ENCODE measurements at places on chromosomes 11 and 22.

- DNase-seq: no peak
Measured at GRCh38 chr11:27998552-27998951, 109.4 kb downstream of the KIF18A start.

DNA sequence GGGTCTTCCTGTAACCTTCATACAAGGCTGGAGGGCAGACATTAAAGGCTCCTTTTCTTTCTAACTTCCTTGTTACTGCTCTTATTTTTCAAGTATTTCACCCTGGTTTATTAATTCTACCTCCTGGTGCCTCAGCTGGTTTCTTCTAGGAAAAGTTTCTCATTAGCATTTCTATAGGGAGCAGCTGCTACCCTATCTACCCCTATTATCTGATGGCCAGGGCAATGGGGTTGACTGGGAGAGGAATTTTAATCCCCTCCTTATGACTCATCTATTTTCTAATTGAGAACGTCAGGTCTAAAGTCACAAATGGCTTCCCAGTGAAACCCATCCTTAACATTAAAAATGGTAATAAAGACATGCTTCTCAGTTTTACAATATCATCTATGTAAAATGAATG is 5.0 kb downstream of the MAP6 start:
- no peak for DNase-seq

- DNase-seq: no peak
Measured at GRCh38 chr11:70688142-70688541, 289.8 kb downstream of the CTTN start.

GRCh38 chr11:133895551-133895950 is 50.2 kb upstream of the SPATA19 start:
- no peak for DNase-seq

- DNase-seq: no peak
Measured at GRCh38 chr11:12359761-12360160, 17.6 kb upstream of the PARVA start.

DNA sequence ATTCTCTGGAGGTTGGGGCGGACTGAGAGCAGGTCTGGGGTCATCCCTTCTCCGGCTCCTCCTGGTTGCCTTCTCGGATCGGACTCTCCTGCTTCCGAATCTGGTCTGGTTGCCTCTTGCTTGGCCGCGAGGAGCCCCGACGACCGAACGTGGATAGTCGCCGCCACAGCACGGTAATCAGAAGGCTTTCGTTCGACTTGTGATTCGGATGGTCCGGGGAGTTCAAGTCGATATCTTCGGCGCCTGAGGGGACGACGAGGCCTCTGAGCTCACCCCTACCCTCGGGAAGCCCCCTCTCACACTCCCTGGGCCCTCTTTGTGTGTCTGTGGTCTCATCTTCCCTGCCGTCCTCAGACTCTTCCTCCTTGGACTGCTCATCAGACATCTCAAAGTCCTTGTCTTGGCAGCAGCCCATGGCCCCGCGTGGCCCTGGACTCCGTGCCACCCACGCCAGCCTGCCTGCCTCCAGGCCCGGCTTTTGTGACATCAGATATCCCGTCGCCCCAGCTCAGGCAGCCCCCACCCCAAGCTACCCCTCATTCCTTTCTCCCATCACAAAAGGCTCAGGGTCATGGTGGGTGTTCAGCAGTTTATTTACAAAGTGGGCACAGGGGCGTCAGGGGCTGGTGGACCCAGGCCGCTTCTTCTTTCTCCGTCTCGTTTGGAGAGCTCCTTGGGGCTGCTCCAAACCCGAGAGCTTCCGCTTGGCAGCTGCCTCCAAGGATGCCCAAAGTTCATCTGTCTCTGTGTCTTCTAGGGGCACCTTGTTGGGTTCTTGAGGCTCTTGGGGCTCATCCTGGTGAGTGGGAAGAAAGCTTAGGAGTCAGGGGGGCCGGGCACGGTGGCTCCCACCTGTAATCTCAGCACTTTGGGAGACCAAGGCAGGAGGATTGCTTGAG is at the start of gene TEX54:
TEX54 (minus strand) TSS at position 506 of the 899 bp plus-strand sequence.
- no peak for DNase-seq

- DNase-seq: no peak
Measured at GRCh38 chr22:33962409-33962808, 42.1 kb upstream of the LARGE1 start.

- no peak for DNase-seq
Measured at GRCh38 chr11:12755510-12756453, 81.6 kb downstream of the TEAD1 start.
